IPS-NIHi11 (cell line): ENCODE measurements at places on chromosomes 7 and 10.

DNA sequence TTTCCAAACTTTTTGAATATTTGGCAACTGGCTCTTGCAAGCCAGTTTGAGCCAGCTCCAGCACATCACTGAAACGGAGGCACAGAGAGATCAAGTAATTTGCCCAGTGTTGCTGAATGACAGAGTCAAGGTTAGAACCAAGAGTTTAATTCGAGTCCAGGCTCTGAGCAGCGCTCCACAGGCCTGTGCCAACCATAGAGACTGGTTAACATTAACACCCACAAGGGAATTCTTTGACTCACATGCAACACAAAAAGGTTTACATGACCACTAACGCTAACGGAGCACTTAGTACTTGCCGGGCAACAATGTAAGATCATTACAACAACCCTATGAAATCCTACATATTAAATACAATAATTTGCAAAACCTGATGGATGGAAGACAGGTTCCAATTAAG is 1.5 kb downstream of the RGS10 start:
- no peak for DNase-seq

DNA sequence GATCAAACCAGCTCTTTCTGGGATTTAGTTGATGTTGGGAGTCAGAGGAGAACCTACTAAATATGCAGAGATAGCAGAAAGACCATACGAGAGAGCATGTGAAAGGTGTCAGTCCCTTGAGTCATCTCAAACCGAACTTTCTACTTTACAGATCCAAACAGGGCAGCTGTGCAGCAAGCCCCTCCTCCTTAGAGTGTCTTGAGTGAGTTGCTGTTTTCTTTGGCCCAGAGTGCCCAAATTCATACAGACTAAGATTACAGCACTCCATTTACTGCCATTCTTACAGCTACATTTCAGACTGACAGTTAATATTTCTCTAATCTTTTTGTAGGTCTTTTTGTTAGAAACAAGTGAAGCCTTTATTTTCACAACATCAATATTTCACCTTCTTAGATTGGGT is 53.4 kb downstream of the NRCAM start:
- no peak for DNase-seq

- no peak for DNase-seq
Measured at GRCh38 chr10:30662814-30663213, 33.3 kb upstream of the LYZL2 start.

GRCh38 chr10:123781956-123782500 is 109.6 kb downstream of the CPXM2 start:
- DNase-seq: no peak

DNA sequence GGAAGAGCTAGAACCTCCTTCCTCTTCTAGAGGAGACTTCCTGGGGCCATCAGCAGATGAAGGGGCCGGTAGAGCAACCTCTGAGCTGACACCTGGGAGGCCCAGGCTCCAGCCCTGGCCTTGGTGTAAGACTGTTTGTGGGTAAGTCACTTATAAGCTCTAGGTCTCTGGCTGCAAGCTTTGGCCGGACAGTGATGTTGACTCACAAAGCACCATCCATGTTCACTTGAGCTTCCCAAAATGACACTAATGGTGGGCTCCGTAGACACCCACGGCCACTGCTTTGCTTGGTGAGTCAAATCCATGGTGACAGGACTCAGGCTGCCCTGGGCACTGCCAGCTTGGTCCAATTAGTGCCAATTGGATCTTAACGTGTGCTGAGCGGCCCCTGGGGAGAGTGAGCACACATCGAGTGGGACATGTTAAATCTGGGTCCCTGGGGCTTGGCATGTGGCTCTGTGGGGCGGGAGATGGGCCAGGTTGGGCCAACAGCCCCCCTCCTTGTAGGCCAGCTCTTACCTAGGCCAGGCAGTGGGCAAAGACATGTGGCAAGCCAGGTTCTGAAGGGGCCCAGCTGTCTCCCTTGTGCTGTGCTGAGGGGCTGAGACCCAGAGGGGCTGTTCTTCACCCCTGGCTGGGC is 16.7 kb downstream of the NEURL1 start:
- DNase-seq: no peak

GRCh38 chr10:79336739-79337138 is 10.5 kb upstream of the PPIF start:
- peak; percentile 80 for DNase-seq

- DNase-seq: no peak
Measured at GRCh38 chr10:43594944-43595589, 11.2 kb upstream of the ZNF485 start.

DNA sequence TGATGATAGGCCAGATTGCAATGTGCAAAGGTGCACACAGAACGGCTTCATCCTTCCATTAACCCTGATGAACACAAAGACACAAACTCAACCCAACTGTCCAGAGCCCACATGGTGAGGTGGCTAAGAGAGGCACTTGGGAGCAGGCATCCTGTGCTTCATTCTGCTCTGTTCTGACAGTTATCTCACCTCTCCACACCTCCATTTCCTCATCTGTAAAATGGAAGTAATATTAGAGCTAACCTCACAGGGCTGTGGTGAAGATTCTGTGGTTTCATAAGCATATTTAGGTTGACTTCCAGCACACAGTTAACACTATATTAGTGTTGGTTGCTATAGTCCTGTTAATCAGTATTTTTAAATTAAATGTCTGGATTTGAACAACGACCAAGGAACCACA is 126.3 kb downstream of the TAX1BP1 start:
- DNase-seq: no peak

GRCh38 chr7:101180130-101180755 is at the start of gene NAT16:
NAT16 (minus strand) TSS chr7:101180293; CDS start chr7:101174807, 5,486 bp downstream.
- DNase-seq: peak; percentile 51

DNA sequence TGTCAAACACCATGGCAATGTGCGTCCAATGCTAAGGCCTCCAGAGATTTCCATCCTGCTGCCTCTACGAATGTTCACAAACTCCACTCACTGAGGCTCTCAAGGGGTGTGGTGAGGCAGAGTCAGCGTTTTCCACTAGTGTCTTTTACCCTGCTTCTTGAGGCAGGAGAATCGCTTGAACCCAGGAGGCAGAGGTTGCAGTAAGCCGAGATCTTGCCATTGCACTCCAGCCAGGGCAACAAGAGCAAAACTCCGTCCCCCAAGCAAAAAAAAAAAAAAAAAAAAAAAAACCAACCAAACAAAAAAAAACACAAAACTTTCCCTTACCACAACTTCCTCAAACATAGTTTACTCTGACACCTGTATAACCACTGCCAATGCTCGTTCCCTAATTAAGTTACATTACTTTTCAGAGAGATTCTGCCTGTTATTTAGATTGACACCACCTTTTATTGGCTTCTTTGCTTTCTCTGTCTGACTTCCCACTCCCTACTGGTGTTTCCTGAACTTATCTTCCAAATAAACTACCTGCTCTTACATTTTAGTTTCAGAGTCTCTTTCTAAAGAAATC is 102.1 kb upstream of the ZNF746 start:
- DNase-seq: no peak

DNA sequence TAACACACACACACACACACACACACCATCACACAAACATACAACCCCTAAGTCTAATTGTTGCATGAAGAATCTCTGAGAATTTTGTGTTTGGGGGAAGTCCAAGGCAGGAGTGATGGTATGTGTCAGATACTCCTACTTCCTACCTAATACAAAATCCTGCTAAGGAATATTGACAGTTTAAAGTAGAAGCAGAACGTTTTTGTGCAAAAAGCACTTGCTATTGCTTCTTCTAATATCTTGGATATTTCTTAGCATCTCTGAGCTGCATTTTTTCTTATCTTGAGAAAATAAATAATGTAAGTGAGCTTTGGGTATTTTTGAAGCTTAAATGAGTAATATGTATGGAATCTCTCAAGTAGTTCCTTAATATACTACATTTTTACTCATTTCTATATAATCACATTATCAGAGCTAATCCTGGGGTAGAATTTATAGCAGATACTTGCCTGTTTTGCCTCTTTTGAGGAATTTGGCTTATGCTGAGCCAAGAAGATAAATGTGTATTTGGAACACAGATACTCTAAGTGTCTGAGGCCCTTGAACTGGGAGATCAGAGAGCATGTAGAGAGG is 212.3 kb downstream of the DKK1 start:
- DNase-seq: no peak

- DNase-seq: no peak
Measured at GRCh38 chr7:95104739-95105138, 197.3 kb downstream of the PPP1R9A start.

DNA sequence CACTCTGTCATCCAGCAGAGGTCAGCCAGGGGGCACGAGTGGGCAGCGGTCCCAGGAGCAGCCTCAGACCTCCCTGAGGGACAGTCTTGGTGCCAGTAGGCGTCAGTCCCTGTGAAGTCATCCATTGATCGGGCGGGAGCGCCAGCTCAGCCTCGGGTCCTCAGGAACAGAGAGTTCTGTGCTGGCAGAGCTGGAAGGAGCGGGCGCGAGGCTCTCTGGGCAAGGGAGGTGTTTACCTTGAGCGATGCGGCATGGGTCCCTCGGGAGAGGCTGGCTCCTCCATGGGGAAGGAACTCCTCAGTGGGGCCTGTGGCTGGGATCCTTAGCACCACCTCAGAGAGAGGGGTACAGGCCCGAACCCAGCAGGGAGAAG is 101.1 kb upstream of the PPIF start:
- DNase-seq: no peak

GRCh38 chr7:104272767-104273384 is 55.5 kb upstream of the LHFPL3 start:
- peak; percentile 46 for DNase-seq

DNA sequence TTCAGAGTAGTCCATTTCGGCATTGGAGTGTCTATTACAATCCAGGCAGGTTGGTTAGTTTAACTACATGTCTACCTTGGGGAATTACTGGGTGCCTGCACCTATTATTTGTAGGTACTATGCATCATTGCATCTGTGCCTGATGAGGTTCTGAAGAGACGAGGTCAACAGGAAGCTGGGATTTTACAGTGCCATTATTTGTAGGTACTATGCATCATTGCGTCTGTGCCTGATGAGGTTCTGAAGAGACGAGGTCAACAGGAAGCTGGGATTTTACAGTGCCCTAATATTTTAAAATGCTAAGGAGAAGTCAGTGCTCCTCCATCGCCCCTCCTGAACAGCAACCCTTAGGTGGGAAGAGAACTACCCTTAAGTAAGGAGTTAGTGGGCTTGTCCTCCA is 41.7 kb downstream of the NPY start:
- no peak for DNase-seq

GRCh38 chr10:5545778-5546710 is 21.3 kb downstream of the CALML3 start:
- DNase-seq: no peak

DNA sequence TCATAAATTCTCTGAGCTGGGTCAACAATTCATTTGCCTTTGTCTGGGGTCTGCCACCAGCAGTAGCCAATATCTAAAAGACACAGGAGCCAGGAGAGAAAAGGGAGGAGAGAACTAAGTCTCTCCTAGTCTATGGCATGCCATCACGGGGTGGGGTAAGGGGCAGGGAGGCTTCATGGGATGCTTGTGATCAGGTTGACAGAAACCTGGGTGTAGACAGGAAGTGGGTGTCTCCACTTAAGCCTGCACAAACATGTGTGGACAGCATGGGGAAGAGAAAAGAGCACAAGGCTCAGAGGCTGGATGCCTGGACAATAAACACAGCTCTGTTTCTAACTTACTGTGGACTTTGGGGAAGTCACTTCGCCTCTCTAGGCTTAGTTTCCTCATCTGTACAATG is 11.5 kb upstream of the C10orf53 start:
- no peak for DNase-seq

- peak; percentile 48 for DNase-seq
Measured at GRCh38 chr10:99534939-99535763, 2.4 kb downstream of the NKX2-3 start.

DNA sequence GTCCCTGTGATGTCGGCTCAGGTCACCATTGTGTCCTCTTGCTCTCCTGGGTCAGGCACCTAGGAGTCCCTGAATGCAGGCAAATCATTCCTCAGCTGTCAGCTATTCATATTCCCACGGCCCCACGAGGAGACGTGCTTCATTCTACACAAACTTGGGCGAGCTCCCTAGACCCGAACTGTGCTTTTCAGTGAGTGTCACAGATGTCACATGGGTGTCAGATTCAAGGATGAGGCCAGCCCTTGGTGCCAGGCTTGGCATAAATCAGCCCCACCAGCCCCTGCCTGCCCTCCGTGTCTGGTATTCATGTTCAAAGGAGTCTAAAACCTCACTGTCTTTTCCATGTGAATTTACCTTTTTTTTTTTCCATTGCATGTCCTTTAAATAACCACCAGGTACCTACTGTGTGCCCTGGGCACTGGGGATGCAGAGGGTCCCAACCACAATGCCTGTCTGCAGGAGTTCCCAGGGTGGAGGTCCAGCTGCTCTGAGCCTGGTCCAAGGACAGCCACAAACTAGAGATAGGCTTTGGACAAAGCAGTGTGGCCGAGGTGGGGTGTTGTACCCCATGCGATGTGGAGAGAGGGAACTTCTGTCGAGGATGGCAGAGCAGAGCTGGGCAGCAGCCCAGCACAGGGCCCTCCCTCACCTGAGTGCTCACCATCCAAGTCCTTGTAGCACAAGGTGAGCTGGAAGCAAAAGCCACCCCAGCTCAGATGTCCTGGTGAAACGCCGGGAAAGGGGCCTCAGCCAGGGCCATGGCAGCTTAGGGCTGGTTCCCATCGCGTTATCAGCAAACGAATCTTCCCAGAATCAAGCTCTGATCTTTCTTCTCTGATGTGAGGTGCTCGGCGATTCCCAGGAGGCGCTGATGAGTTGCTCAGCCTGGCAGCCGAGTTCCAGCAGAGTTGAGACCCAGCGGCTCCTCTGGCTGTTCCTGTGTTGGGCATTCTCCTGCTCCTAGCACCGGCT is 611.9 kb downstream of the PTPRN2 start:
- DNase-seq: no peak

DNA sequence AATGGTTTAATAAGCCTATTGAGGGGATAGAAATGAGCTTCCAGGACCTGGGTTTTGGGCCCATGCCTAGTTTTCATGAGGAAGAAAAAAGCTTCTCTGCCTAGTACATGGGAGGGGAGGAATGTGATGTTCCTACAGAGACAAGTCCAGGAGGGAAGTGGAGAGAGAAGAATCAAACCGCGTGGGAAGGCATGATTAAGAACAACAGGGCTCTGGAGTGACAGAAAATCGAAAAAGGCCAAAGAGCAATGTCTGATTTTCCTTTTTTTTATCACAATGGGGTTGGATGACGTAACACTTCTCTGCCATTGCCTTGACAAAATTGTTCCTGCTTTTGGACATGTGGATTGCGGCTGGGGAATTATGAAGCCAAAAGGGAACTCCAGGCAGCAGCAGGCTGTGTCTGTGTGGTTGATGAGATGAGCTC is 258.6 kb downstream of the CXCL12 start:
- DNase-seq: no peak

- no peak for DNase-seq
Measured at GRCh38 chr10:133458021-133458709, 4.4 kb downstream of the SCART1 start.

DNA sequence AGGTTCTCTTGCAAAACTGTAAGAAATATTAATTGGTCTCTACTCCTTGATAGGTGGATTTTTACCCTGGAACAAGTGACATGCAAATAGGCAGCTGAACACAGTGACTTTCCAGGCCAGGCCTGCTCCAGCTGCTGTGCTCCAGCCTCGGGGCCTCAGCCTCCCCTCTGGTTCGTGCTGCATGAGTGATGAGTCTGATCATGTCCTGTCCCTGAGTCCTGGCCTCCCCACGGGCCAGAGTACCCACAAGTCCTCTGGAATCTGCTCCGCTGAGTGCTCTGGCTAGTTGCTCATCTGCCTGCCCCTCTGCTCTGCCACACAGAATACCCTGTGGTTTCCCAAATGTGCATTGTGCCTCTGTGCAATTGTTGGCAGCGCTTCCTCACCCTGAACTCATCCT is 80.1 kb upstream of the PDZD8 start:
- no peak for DNase-seq

- no peak for DNase-seq
Measured at GRCh38 chr7:128383776-128384175, 22.3 kb upstream of the PRRT4 start.

GRCh38 chr10:43674553-43675210 is 26.0 kb upstream of the ZNF32 start:
- no peak for DNase-seq
